ENCODE measurements at places on chromosomes 7 and 10.

- no peak for DNase-seq
These were observed 57.1 kb downstream of the STEAP1B start for GRCh38 chr7:22442882-22443369.

DNA sequence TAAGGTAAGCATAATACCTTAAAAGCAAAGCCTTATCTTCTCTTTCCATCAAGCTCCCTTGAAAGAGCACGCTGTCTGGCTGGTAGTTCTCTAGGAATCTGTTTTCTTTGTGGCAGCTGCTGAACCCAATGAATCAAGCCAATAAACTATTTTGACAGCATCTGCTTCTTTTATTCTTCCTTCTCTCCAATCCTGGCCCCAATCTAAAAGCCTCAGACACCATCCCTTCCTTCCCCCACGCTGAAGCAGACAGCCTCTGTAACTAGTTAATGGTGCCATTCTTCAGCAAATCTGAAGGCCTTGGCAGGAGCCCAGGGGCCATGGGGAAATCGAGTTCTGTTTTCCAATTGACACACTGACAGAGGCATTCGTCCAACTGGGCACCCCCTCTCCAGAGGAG lies 186.6 kb upstream of the LYZL1 start:
- no peak for DNase-seq

- DNase-seq = no peak
These were observed 45.3 kb downstream of the ZNF777 start for GRCh38 chr7:149415391-149416071.

DNA sequence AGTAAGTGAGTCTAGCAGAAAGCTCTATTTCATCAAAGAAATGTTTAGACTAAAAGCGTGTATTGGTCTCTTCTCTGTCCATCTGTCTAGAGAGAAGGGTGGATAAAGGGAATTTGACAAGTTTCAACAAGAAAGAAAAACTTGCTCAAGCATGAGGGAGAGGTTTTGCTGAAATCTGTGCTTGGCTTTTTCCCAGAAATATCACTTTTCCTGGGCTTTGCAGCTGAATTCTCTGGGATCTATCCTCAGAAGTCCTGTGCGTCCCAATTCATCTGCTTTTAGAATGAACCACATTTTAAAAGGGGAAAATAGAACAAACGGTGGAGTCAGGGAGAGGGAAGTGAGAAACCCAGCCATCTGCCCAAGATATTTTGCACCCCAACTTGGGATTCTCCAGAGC lies 59.6 kb upstream of the CELF2 start:
- no peak for DNase-seq

GRCh38 chr7:12090757-12091221 lies 120.3 kb upstream of the TMEM106B start:
- no peak for DNase-seq

Measured in right hindlimb (tissue), 1 donor.